Activated T-cell treated with anti-CD3 and anti-CD28 coated beads, Interleukin-2, amount 50 U/mL, for 72 hours (primary cell): ENCODE measurements at places on chromosomes 7 and 10. TPM values are rescaled to one million over a fixed set of nuclear protein-coding genes. Genes with fewer than 3 reads are reported as not detected.

CELF2 gene
- 116 TPM for total RNA-seq

WIPF3 gene
- not detected for total RNA-seq

VAX1 gene
- total RNA-seq: not detected

PLXNA4 gene
- 0.99 TPM for total RNA-seq

EMX2 gene
- total RNA-seq: not detected
